Stimulated activated naive CD4-positive, alpha-beta T cell treated with Interleukin-2 at 50 U/mL for 16 hours (primary cell): ENCODE measurements at places on chromosomes 6 and 20.

DNA sequence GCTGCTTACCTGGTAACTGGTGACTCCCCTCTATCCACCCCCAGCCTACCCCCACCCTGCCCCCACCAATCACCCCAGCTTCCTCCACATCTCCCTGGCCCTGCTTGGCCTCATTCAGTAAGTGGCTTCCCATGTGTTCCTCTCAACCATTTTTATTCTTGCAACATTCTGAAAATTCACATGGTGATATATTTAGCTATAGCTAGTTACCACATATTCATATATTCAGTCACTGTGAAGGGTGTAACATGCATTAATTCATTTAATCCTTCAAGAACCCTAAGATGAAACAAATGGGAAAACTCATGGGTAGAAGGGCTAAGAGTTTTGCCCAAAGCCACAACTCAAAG, 95.4 kb upstream of the CEP85L start:
- no peak for DNase-seq

GRCh38 chr6:46302816-46303215, 132.0 kb upstream of the ENPP5 start:
- DNase-seq: no peak

DNA sequence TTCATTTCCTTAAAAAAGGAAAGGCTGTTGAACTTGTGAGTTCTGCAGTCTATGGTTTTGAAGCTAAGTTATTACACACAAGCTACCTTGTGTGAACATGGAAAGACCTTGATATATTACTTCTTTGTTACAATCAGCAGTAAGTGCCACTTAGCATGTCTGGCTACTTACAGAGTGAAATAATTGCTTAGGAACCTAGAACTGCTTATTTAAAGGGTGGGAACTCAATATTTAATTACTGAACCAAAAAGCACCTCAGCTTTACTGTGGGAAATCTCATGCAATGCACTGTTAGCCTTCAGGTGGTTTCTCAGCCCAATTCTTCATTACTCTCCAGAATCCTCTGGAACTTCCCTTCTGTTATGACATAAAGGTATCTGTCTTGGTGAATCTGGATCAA, 17.9 kb downstream of the PERP start:
- no peak for DNase-seq

DNA sequence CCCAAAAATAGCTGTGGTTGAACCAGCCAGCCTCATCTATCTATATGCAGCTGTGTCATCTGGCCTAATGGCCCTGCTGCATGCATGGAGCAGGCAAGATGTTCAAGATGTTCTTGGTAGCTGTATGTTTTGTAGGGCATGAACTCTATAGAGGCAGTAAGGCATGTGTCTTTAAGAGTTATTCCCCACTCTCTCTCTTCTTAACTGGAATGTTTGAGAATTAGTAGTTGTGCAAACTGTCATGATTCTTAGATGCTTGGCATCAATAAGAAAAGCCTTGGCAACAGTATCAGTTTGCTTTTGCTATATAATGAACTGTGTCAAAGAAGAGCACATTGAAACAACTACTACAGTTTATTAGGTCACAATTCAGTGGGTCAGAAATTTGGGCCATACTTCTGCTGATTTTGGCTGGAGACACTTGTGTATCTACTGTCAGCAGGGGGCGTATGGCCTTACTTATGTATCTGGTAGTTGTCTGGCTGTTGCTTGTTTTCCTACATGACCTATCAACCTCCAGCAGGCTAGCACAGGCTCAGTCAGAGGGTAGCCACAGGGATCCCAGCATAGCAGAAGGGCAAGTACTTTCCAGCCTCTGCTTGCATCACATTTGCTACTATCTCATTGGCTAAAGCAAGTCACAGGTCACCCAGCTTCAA, 56.1 kb upstream of the LAMP5 start:
- no peak for DNase-seq

- peak; percentile 43 for DNase-seq
Measured at GRCh38 chr20:35767683-35768481, 3.9 kb upstream of the PHF20 start.
